ENCODE measurements at places on chromosomes 16 and 17.

GRCh38 chr17:48722915-48723422 lies at the start of gene PRAC2:
PRAC2 (plus strand) TSS chr17:48723185; CDS start chr17:48724411, 1,226 bp downstream.
- no peak for DNase-seq

DNA sequence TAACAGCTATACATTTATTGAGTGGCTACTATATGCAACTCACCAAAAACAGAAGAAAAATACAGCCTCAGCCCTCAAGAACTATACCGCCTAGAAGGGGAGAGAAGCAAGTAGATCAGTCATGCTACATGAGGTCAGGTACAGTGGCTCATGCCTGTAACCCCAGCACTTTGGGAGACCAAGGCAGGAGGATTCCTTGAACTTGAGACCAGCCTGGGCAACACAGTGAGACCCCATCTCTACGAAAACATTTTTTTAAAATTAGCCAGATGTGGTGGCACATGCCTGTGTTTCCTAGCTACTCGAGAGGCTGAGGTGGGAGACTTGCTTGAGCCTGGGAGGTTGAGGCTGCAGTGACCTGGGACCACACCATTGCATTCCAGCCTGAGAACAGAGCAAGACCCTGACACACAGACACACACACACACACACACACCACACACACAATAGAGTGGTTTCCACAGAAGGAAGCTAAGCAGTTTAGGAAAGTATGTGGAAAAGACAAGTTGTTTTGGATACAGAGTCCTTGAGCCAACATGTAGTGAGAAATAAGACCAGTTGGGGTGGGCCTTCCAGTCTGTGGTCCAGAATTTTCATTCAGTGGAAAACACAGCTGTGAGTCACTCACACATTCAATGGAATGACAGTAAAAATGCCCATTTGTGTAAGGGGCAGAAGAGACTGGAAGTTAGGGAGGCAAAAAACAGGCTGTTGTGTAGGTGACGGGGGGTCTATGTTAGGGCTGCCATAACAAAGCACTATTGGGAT lies 10.7 kb upstream of the SNTB2 start:
- no peak for DNase-seq

GRCh38 chr16:84477661-84478060 lies 26.8 kb downstream of the MEAK7 start:
- DNase-seq: no peak

- DNase-seq: no peak
Observed at GRCh38 chr17:66734186-66734943, 100.6 kb upstream of the CACNG5 start.

DNA sequence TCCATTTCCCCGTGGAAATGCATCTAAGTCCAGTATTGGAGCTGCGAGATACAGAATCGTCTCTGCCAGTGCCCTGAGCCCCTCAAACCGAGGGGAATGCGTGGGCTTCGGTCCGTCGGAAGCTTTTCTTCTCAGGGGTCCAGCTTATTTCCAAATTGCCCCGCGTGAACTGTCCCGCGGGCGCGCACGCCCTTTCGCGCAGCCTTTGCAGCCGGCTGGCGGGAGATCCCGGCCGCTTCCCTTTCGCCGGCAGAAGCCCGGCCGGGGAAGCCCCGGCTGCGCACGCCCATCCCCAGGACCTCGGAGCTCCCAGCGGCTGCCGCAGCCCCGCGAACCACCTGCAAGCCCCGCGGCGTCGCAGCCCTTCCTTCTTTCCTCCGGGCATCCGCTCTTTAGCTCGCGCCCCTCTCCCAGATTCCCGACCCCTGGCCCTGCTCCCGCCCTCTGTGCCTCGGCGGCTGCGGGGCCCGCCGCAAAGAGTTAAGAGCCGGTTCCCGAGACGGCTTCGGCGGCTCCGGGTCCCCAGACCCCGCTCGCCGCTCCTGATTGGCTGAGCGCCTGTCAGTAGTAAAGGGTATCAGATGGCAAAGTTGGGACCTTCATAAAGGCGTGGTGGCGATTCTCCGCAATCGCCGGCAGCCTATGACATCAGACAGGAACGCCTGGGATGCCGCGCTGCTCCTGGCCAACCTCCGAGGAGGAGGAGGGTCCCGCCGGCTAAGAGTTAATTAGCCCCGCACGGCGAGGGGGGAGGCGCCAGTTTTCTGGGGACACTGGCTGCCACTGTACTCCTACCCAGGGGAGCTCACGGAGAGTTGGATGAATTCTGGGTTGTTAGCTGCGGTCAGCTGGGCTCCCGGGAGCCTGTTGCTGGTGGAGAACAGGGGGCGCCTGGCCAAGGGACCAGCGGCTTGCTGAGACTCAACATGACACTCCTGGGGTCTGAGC lies at the start of gene MYOCD:
Gene MYOCD (plus strand): TSS at position 628 of the 948 bp plus-strand sequence. CDS start 299 bp downstream, at position 927.
- no peak for DNase-seq

GRCh38 chr16:10929853-10930754 lies 12.2 kb downstream of the DEXI start:
- DNase-seq: no peak

DNA sequence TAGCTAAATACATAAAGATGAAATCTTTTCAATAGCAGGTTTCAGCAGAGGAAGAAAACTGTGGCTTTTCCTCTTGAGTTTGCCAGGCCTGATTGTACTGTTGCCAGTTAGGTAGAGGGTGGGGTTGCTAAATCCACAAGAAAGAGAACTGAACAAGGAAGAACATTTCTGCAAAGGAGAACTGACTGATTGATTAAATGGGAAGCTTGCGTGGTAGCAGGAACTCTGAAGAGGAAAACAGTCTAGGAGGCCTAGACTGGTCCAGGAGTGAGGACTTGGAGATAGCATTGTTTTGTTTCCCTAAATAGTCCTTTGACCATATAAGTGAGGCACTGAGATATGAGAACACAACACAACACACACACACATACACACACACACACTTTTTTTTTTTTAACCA lies 18.8 kb downstream of the LRRC36 start:
- DNase-seq: no peak

GRCh38 chr17:2982854-2983253 lies 80.6 kb downstream of the OR1D5 start:
- no peak for DNase-seq

GRCh38 chr17:64270885-64271284 lies 7.8 kb upstream of the TEX2 start:
- no peak for DNase-seq

- DNase-seq: no peak
Observed at GRCh38 chr16:11260596-11260966, 4.6 kb upstream of the SOCS1 start.

GRCh38 chr16:21570676-21571017 lies 28.7 kb upstream of the METTL9 start:
- DNase-seq: no peak

DNA sequence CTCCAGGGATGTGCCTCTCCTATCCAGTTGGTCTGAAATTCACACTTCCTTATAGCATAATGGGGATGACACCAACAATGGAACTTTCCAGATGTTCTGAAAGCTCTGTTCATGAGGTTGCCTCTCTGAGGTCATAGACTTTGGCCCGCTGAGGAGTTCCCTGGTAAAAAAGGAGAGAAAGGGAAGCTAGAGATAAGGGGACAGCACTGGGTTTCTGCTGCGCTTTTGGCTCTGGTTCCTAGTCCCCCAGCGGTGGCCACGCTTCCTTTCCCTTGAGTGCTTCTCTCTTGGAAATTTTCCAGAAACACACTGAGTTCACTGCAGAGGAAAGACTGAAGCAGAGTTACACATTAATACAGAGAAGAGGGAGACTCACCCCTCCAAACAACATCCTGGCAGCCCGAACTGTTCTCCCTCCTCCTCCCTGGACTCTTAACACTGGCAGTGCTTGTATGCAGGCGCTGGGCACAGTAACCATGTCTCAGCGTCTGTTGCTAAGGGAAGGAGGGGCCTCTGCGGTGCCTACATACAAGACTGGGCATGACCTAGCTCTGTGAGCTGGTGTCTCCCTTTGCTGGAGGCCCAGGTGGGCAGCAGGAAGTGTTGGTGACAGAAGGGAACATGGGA lies at the start of gene DNAH3:
Gene DNAH3 (minus strand): TSS at position 472 of the 627 bp plus-strand sequence. CDS start 527 bp downstream, outside the sequence.
- DNase-seq: no peak

GRCh38 chr16:35752773-35753558 lies 2293.6 kb downstream of the TP53TG3F start:
- DNase-seq: no peak

DNA sequence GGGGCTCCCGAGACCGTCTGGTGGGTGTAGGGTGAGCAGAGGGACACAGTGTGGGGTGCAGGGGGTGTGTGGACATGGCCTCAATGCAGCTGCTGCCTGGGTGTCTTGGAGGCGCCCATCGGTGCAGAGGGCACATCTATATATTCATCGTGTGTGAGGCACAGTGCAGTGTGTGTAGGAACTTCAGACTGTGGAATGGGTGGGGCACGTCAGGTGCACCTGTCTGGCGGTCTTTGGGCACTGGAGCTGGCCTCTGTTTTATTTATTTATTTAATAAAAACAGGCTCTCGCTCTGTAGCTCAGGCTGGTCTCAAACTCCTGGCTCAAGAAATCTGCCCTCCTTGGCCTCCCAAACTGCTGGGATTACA lies 16.8 kb downstream of the LASP1 start:
- DNase-seq: no peak

DNA sequence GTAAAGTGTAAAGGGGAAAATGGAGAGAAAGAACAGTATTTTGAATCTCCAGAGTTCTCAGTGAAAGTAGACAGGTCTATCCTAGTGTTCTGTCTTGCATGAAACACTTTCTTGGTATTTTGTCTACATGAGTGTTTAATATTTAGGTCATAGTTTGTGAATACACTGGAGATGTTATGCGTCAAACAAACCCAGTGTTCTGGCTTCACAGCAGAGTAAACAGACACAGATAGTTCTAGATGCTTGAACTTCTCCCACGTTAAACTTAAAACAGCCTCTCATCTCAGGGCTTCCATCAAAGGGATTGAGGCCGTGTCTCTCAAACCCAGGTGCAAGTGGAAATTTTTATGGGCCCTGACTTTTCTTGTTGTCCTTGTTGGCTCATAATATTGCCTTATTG lies 48.3 kb downstream of the RBFOX1 start:
- no peak for DNase-seq

DNA sequence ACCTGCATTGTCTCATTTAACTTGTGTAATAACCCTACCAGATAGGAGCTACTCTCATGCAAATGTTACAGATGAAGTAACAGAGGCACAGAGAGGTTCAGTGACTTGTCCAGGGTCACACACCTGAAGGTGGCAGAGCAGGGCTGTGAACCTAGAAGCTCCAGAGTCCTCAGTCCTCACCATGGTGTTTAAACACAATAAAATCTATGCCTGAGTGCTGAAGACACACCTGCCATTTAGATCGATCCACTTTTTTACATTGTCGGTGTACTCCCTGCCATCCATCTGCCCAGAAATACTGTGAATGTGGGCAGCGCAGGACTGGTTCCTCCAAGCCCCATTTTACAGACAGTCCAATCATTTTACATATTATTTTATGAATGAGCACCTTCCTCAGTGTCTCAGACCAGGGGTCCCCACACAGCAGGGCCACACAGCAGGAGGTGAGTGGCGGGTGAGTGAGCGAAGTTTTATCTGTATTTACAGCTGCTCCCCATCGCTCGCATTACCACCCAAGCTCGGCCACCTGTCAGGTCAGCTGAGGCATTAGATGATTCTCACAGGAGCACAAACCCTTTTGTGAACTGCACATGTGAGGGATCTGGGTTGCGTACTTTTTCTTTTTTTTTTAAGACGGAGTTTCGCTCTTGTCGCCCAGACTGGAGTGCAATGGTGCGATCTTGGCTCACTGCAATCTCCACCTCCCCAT lies 5.6 kb downstream of the IL4R start:
- no peak for DNase-seq

- no peak for DNase-seq
Observed at GRCh38 chr17:17888821-17889220, 52.0 kb upstream of the SREBF1 start.

DNA sequence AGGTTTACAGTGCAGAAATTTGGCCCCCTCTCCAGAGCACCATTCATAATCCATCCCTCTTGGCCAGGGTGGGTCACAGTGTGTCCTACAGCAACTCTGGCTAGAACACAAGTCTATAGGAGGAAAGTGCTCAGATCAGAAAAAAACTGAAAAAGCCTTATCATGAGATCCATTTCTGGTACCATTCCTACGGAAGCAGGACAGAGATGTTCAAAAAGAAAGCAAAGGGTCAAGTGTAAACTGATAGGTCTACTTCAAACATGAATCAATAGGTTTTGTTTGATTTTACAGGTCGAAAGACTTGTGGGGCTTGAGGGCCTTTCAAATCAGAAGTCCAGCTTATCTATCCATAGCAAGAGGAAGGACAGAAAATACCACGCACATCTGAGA lies 326.4 kb downstream of the SOX9 start:
- no peak for DNase-seq

DNA sequence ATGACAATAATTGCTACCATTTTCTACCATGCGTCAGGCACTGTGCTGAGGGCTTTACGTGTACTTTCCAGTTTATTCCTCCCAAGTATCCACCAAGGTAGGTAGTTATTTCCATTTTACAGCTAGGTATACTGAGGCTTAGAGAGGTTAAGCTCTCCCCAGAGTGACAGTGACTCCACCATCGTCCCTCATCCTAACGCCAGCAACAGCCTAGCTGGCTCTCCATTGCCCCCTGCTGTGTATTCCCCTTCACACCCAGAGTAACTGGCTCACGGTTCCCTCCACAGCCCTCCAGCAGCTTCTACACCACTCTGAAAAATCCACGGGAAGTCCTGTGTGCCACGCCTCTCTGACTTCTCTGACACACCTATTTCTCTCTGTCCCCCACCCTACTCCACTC lies 7.1 kb upstream of the ASGR1 start:
- DNase-seq: peak; percentile 46

- no peak for DNase-seq
Observed at GRCh38 chr17:72382971-72383722, 262.3 kb downstream of the SOX9 start.

DNA sequence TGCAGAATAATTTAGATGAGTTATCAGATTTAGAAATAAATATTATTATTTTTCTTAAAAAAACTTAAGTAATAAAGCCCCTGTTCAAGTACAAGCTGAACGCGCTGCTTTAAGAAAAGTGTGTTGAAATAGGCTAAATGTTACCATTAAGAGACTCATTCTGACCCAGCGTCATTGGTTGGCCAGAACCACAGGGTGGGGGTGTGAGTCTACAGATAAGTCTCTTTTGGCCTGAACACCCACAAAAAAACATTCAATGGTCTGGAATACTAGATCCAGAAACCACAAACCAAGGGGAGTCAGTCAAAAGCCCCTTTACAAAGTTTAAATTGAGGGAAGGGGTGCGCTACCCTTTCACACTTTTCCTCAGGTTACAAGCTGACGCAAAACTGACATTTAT lies 776.1 kb downstream of the KCNJ2 start:
- DNase-seq: no peak

GRCh38 chr17:6458460-6458950 lies 14.2 kb downstream of the PIMREG start:
- DNase-seq: no peak
